ENCODE measurements at places on chromosomes 3 and 15.

DNA sequence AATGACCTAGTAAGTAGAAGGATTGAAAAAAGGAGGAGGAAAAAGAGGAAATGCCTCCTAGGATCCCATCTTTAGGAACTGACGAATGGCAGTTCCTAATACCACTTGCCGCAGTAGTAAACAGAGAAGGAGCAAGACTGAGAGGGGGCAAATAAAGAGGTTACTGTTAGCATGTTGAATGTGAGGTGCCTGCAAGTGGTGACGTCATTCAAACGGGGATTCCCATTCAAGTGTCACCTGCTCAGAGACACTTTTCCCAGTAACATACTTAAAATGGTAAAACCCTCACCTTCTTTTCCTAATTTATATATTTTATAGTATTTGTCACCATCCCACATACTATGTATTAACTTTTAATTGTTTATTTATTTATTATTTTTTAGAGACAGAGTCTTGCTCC, 178.9 kb downstream of the IL5RA start:
- DNase-seq, result no peak

DNA sequence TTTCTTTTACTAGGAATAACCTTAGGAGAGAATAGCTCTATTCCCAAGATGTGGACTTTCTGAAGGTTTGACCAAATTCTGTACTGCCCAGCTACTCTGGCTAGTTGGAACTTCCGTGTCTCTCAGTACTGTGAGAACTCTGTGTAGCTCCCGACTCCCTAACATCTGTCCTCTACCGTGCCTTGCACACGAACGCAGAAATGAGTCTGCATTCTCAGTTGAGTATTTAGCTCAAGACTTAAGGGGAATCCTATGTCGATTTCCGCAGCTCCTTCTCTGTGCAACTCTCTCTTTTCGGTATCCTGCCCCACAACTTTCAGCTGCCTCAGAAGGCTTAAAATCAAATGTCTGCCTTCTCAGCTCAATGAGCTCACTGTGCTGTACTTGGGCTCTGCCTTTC, 86.7 kb upstream of the EPHB3 start:
- no peak for DNase-seq

- no peak for DNase-seq
These were observed 58.9 kb upstream of the CBLB start for GRCh38 chr3:105927741-105928140.

- DNase-seq, result no peak
These were observed 272.9 kb upstream of the TPM1 start for GRCh38 chr15:62769604-62770003.

DNA sequence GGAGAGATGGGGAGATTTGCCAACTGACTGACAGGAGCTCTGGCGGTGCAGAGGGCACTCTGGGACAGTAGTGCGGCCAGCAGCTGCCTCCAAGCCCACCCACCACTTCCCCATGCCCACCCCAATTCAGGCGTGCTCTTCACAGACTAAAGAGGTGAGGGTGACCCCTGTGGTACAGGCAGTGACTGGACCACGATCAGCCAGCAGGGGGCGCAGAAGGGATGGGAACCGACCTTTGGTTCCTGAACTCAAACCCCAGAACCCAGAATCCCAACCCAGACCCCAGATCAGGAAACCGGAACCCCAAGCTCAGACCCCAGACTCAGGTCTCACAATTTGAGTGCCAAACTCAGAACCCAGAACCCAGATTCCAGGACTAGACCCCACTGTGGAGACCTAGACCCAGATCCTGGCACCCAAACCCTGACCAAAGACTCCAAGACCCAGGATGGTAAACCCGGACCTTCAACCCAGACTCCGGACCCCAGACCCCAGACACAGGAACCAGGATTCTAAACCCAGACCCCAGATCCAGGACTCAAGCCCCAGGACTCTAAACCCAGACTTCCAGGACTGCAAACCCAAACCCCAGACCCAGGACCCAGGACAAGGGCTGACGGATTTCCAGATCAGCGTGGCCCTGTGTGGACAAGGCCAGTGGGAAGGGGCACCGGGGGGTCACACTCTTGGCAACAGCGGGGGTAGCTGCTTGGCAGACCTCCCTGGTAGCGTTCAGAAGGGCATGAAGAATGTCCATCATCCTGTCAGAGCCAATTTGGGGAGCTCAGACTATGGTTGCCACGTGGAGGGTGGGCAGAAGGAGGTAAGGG, 3.7 kb upstream of the MYL3 start:
- peak; percentile 87 for DNase-seq

DNA sequence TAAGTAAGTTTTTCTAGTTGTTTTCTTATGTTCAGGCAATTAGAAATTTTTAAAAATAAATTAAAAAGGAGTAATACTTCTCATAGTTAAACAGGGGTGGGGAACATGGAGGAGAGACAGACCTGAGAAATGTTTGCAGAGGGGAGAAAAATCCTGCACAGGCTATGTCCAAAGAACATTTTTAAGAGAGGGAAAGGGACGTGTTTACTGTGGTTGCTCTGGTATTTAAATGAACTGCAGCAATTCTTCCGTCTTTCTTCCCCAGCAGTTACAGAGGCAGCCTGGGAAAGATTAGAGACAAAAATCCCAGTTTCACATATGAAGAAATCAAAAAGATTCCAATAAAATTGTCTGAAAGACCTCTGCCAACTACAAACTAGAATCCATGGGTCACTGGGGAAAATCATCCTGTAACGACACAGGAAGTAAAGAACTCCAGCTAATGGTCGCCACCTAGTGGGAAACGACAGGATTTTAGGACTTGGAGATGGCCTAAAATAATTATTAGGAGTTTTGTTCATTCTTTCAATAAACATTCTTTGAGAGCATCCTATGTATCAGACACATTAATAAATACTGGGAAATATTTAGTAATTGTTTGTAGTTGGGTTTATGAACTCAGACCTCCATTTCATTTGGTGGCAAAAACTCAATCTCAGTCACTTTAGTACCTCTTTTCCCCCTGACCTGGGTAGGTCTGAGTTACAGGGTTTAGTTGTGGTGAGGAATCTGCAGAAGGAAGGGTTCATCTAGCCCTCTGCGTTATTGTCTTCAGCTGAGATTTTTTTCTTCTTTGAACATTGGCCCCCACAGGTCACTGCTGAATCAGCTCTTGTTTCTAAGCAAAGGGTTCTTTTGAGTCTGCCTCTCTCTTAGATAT, 69.9 kb upstream of the GOLIM4 start:
- peak; percentile 66 for DNase-seq

DNA sequence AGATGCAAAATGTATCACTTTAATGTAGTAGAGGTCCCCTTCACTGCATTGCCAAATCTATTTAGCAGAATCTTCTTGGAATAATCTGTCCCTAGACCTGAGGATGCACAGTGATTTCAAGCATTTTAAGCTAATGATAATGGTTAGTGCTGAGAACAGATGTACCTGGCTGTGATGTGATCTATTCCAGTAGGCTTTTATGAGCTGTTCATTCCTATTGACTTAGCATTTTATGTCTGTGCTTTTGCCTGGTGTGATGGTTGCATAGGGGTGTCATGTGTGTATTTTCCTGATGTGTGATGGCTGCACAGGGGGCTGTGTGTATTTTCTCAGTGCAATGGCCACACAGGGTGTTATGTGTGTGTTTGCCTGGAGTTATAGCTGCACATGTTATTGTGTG, 272.9 kb downstream of the TIGIT start:
- no peak for DNase-seq

DNA sequence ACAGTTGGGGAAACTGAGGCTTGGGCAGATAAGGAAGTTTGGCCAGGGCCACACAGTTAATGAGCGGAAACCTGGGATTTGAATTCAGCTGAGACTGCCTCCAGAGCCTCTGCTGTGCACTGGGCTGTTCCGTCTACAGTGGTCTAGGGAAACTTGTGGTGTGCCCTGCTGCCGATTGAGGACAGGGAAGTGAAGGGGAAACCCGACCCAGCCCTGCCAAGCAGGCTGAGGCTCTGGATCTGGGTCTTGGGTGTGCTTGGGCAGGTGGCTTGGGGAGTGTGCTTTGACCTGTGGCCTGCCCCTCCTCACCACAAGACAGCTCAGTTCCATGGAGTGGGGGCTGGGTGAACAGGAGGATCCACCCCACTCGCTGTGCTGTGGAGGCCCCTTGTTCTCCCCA, 17.6 kb downstream of the NISCH start:
- DNase-seq, result no peak

GRCh38 chr3:107753494-107753893, 230.7 kb downstream of the BBX start:
- no peak for DNase-seq

DNA sequence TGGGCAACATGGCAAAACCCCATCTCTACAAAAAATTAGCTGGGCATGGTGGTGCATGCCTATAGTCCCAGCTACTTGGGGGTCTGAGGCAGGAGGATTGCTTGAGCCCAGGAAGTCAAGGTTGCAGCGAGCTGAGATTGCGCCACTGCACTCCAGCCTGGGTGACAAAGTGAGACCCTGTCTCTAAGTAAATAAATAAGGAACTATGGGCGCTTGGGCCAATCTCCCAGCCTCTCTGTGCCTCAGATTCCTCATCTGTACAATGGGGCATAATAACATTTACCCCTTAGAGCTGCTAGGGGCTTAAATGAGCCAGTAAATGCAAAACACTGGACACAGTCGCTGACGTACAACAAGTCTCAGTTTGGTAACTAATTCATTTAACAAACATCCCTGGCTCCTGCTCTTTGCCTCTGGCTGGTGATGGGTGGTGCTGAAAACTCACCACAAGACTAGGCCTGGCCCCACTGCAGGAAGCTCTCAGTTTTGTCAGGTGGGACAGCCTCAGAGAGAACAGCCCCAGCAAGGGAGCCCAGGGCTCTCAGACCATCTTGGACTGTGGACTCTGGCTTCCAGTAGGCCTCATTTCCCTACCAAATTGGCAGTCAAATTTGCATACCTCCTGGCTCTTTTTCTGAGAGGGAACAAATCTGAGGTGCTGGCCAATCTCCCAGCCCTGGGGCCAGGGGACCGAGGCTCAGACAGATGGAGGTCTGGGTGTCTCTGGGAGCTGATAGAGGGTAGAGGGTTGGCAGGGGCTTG, 6.4 kb upstream of the TBC1D2B start:
- DNase-seq, result peak; percentile 39

- DNase-seq, result no peak
These were observed 42.9 kb upstream of the CTSH start for GRCh38 chr15:78987556-78988360.

DNA sequence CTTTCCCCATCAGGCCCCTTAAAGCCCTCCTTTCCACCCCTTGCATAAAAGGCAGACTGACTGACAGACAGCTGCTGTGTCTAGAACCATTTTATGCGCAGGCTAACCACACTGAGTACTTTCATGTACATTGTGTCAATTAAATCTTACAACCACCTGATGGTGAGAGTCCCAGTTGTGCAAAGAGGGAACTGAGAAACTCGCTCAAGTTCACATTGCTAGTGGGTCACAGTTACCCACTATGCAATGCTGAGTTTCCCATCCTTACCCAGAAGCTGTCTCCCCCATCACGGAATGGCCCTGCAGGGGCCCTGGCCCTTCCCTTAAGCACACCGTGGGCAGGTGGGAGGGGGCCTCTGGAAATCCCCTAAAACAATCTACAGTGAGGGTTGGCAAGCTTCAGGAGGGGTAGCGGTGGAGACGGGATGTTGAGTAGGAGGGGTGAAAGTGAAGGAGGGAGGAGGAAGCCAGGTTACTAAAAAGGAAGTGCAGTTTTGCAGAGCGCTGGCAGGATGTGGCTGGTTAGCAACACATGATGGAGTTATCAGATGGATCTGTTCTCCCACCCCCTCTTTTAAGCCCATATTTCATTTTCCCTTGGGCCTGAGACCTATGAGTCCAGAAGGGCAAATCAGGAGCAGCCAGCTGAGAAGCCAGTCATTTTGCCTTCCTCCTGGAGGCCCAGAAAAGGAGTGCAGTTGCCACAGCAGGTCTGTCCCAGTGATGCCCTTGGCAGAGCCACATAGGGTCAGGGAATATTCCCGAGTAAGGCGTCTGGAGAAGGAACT, 30.0 kb downstream of the STARD5 start:
- peak; percentile 75 for DNase-seq

DNA sequence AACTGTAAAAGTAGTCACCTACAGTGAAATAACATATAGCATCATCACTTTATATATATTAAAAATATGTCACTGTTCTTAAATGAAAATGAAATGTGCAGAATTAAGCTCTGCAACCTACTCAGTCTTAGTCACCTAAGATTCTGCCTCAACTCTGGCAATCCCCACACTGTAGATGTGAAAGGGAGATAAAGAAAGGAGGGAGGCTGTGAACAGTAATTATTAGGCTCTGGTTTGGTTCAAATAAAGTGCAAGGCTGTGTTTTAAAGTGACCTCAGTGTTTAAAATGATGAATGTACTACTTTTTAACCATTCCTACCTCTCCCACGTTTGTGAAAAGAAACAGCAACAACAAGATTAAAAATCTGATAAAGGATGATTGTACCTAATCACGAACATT, 72.2 kb downstream of the ATP8B4 start:
- DNase-seq, result peak; percentile 13

DNA sequence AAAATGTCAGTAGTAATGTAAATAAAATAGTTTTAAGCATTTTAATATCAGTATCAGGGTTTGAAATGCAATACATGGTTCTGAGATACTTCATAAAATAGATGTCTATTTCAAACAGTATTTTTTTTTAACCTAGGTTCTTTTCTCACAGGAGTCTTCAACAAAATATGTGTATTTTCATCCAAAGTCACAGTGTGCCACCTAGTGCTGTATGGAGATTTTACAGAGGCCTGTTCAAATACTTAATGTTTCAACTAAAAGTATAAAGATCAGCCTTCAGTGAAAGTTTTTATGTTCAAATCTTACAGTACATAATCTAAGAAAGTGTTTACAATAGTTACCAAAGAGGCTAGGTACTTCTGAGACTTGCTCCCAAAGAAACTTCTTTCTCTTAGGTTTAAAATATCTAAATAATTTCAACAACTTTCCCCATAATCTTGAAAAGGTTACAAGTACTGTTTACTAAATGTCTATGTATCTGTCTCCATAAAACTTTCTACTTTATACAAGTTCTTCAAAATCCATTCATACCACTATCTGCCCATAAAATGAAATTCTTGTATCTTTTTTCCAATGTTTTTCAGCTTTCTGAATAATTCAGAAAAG, 38.3 kb downstream of the SCAPER start:
- DNase-seq, result no peak

DNA sequence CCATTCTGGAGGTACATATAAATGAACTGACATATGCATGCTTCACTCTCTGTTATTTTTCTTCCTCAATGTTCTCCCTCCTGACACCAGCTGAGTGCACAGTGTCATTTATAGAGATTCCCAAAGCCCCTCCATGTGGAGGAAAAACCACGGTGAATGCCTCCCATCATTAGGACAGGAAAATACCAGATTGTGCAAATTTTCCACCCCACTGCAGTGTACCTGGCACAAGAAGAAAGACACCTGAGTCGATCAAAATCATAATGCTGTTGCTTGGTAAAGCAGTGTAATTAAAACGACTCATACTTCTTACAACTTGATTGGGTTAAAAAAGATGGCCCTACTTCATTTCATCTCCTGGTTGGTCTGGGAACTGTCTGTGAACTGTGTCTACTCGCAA, 290.6 kb downstream of the IL5RA start:
- DNase-seq, result no peak

All from GM10248 (cell line).